Activated naive CD8-positive, alpha-beta T cell treated with anti-CD3 and anti-CD28 coated beads, Interleukin-2, amount 50 U/mL, for 16 hours (primary cell): ENCODE measurements at places on chromosomes 6 and 20.

DNA sequence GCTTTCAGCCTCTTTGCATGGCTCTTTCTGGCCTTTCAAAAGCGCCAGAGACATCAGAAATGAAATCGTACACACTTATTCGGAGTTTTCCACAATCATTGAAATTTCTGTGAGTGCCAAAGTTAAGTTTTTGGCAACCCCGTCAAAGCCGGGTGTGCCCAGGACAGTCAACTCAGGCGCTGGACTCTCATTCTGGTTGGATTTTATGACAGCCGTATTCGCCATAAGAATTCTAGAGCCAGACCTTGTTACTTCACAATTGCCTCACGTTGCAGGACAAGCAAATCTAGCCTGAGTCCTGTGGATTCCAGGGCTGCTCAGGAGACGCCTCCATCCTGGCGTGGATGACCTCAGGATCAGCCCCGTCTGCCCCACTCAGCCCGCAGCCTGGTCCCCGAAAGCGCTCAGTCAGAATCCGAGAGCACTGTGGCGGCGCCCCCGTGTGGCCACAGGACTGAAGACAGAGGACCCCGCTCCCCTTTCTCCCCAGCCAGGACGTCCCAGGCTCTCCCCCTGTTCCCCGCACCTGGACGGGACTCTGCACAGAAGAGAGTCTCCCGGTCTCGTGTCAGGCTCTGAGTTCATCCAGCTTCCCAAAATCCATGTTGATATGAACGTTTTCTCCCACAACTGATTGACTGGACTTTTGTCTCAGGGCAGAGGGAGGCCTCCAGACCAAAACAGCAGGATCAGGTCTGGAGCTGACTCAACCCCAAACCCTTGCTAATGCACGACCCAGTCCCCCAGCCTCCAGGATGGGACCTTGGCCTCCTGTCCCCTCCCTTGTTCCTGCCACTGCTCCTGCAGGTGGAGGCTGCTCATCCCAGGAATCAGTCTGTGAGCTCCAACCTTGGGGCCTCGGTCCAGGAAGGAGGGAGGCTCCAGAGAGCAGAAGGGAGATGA, 38.2 kb downstream of the MICA start:
- DNase-seq: no peak

- DNase-seq: no peak
Measured at GRCh38 chr6:138397128-138398122, 6.6 kb upstream of the HEBP2 start.

DNA sequence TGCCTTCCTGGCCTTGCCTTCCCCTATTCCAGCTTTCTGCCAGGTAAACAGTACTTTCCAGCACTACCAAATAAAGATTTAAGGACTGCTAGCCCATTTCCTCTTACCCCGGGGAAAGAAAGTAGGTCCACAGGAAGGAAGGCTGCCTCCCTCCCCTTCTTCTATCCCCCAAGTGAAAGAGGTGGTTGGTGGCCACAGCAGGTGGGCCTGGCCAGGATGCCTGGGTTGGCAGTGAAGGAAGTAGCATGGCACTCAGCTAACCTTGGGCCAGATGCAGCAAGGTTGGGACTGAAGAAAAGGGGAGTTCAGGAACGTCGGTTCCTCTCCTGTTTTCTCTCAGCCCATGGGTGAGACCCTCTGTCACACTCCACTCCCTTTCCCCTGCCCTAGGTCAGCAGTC, 8.9 kb downstream of the NFKBIL1 start:
- DNase-seq: no peak

DNA sequence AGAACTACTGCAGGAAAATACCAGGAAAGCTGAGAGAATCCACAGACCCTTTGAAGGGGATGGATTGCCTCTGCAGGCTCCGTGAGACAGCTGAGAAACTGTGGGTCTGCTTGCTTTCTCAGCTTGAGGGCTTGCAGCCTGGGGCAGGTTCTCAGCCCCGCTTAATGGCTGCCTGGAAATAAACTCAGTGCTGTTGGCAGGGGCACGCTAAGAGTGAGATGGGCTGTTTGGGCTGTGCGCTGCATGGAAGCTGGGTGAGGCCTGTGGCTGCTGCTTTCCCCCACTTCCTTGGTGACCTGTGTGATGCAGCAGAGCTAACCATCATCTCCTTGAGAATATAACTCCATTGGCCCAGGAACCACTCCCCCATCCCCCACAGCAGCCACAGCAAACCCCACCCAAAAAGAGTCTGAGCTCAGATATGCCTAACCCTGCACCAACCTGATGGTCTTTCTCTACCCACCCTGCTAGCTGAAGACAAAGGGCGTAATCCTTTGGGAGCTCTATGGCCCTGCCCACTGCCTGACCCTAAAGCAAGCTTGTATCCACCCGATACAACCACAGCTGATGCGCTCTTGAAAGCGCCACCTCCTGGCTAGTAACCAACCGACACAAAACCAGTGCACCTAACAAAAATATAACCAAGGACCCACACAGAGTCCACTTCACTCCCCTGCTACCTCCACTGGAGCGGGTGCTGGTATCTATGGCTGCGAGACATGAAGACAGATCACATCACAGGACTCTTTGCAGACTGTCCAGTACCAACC, 800.6 kb upstream of the MAP3K7 start:
- no peak for DNase-seq

DNA sequence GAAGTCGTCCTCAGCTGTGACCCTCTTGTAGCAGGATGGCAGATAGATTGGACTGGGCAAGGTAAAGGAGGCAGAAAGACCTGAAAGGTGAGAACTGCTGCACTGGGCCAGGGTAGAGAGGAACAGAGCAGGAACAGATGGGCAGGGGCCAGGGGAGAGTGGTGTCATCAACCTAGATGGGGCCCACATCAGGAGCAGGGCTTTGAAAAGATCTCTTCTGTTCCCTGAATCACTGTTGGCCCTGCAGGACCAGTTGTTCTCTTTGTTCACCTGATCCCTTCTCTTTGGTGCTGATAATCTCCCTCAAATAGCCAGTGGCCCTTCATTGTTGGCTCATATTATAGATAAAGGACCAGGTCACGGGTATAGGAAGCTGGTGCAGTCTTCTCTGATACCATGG, 59.9 kb downstream of the DTD1 start:
- DNase-seq: no peak
